ENCODE measurements at places on chromosomes 3 and 15. TPM values are rescaled to one million over a fixed set of nuclear protein-coding genes. Genes with fewer than 3 reads are reported as not detected.

DNA sequence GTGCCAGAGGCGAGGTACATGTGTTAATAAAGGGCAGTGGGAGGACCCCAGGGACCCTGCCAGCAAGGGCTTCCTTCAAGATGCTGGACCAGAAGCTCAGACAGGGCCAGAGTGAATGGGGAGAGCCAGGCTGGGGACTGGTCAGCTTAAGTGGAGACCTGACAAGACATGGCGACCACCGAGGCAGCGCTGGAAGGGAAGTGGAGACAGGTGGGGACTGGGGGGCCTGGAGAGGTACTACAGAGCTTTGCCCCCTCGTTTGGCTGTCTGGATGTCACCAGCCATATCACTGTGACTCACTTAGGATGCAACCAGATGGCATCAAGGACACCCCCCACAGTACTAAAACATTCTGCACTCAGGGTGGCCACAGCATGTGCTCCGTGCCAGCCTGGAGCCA, 97.9 kb downstream of the ADCY5 start:
- no peak for DNase-seq

DNA sequence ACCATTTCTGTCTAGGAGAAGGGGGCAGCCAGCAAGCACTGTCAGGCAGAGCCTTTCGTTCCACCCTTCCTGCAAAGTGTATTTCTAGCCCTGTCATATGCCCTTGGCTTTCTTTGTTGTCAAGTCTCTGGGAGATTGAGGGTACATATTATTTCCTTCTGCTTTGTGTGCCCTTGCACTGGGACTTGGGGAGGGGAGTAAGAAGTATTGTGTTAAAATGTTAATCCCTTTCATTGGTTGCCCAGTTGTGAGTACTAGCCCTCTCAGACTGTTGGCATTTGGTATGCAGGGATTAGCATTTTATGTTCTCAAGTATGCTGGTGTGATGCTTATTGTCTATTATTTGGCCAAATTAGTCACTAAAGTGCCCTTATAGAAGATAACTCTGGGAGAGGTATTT, 63.9 kb downstream of the RBM6 start:
- no peak for DNase-seq

- no peak for DNase-seq
These were observed 39.5 kb downstream of the CADPS start for GRCh38 chr3:62835554-62836236.

Gene ZNF620
- total RNA-seq, result 3.8 TPM

Gene ACAA1
- total RNA-seq, result 78.7 TPM

Measured in CD4-positive, alpha-beta memory T cell (primary cell).